GM12878 (cell line): ENCODE measurements at places on chromosomes 5 and 9. TPM values are rescaled to one million over a fixed set of nuclear protein-coding genes. Genes with fewer than 3 reads are reported as not detected.

- no peaks in the 10 kb centered on the region for H3K36me3 ChIP-seq
- no peak overlapping the region for H3K27ac ChIP-seq
- no peak for DNase-seq
- no peaks in the 10 kb centered on the region for H3K4me1 ChIP-seq
- H3K27me3 ChIP-seq, result peaks cover 8% of the 10 kb centered on the region
Measured at GRCh38 chr5:60841361-60841760, 2.7 kb downstream of the ELOVL7 start.

- peak; percentile 78 for DNase-seq
- peaks cover 22% of the 10 kb centered on the region for H3K4me1 ChIP-seq
- H3K36me3 ChIP-seq, result no peaks in the 10 kb centered on the region
- peak overlapping the region; percentile 77 for H3K27ac ChIP-seq
- H3K27me3 ChIP-seq, result no peaks in the 10 kb centered on the region
- H3K4me3 ChIP-seq, result no peak overlapping the region
Measured at GRCh38 chr5:91162534-91163381, 220.4 kb downstream of the ARRDC3 start.

GRCh38 chr5:58934629-58935097, 351.8 kb downstream of the RAB3C start:
- H3K27ac ChIP-seq, result no peak overlapping the region
- no peak for DNase-seq
- no peaks in the 10 kb centered on the region for H3K36me3 ChIP-seq
- no peak overlapping the region for H3K4me3 ChIP-seq

EPB41L4A gene
- polyA plus RNA-seq, result 0.25 and 0.30 TPM in 2 replicates

DNA sequence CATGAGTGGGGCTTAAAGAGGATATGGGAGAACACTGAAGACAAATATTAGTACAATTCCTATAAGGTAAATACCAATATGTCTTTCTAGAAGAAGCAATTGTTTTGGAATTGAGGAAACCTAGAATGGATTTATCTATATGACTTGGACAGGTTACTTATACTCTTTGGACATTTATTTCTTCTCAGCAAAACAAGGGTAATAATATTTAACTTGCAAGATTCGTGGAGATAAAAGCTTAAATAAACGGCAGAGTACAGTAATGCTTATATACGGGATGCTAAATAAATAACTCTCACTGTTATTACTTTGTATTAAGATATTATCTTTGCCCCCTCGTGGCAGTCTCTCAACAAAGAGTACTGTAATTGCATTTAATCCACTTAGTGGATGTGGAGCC, 8.6 kb downstream of the DMRTA1 start:
- no peaks in the 10 kb centered on the region for H3K27me3 ChIP-seq
- H3K36me3 ChIP-seq, result no peaks in the 10 kb centered on the region
- DNase-seq, result no peak
- H3K27ac ChIP-seq, result no peak overlapping the region

SLC1A1 gene
- polyA plus RNA-seq, result 17.8 and 18.0 TPM in 2 replicates

DNA sequence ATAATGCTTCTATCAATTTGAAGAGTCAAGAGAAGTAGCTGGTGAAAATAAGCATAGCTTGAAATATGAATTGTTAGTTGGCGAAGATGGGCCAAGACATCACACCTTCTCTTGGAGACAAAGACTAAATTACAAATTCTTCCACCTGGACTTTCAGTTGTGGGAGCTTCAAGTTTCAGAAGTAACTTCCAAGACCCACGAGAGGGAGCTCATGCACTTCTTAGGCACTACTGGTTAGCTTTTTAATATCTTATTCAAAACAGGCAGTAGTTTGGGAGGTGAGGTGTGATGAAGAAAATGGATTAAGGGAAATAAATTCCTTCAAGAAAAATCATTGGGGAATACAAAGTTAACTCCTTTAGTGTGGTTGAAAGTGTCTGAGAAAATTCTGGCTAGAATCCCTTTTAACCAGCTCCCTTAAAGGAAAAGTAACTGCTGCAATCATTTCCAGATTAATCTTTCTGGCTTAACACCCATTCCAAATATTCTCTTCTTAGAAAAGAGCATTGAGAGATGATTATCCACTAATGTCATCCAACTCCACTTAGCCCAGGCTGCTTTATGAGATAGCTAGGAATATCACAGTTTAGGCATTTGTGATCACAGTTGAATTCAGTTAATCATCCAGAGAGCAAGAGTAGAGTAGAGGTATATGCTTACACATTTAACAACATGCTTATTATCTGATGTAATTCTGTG, 139.5 kb upstream of the DMRTA1 start:
- no peaks in the 10 kb centered on the region for H3K36me3 ChIP-seq
- DNase-seq, result no peak
- no peak overlapping the region for H3K4me3 ChIP-seq
